ENCODE measurements at places on chromosomes 6 and 20. TPM values are rescaled to one million over a fixed set of nuclear protein-coding genes. Genes with fewer than 3 reads are reported as not detected.

DNA sequence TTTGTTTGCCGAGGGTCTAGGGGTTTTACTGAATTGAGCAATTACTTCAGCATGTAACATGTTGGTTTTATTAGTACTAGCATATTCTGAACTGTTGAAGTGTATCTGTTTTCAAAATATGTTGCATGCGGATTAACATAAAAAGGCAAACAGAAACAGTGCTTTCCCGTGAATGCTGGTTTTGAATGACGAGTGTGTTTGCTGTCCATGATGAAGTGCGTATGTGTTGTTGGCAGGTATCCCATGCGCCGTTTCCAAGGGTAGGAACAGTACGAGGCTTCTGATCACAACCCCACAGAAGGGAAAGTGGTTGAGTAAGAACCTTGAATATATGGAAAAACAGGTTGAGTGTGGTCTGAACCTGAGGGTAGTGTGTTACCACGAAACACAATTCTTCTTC is 232.9 kb downstream of the SAMD5 start:
- no peak for DNase-seq

- no peak for DNase-seq
Measured at GRCh38 chr6:30136570-30137286, 788 bp downstream of the TRIM40 start.

DNA sequence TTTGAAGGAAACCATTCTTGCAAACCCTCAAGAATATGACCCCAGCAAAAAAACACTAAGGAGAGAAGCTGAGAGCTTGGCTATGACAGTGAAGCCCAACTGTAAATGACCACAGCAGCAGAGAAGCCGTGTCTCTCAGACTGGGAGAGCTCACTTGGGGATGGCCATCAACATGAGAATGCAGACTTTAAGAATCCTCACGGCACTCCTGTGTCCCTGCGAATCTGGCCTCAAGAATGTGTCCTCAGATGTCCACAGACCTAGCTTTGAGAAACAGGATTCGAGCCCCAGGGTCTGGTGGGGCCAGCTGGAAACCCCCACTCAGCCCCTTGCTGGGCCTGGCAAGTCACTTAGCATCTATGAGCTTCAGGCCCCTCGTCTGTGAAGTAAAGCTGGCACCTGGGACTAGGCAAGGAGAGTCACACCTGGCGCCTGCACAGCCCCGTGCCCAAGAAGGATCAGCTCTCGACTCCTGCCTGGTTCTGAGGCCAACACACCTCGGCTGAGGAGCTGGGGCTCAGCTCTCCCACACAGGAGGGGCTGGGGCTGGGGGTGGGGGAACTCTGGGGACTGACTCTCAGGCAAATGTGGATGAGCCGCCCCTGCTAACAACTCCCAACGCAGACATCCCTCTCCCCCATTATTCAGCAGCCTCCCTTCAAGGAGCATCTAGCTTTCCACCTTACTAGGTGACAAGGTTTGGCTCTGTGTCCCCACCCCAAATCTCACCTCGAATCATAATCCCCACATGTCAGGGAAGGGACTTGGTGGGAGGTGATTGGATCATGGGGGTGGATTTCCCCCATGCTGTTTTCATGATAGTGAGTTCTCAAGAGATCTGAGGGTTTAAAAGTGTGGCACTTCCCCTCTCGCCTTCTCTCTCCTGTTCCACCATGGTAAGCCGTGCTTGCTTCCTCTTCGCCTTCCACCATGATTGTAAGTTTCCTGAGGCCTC is 97.7 kb downstream of the GRM4 start:
- no peak for DNase-seq

- DNase-seq: no peak
Measured at GRCh38 chr20:41017448-41018042, 11.1 kb upstream of the TOP1 start.

DNA sequence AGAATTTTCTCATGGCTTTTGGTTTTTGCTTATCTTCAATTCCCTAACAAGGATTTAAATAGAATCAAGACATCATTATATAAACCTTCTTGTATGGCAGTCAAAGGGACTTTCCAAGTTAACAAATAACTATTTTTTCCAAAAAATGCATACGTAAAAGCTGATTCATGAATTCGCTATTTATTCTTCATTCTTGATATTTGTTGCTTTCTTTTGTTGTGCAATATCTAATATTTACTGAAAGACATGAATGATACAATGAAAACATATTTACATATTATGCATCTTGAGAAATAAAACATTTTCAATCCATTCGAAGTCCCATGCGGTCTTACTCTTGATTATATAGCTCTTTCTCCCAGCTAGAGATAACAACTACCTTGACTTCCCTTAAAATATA is 47.0 kb upstream of the SPTLC3 start:
- DNase-seq: no peak

QRSL1 gene
- 28.4 TPM for total RNA-seq

RNF144B gene
- 13.5 TPM for total RNA-seq

AIF1 gene
- total RNA-seq: 2.0 TPM
